ENCODE measurements at places on chromosomes 16 and 17.
A peak's percentile ranks its signal among the peaks of the same experiment; 100 is the strongest.

GRCh38 chr17:29160253-29160652, 19.9 kb downstream of the MYO18A start:
- DNase-seq, result no peak

DNA sequence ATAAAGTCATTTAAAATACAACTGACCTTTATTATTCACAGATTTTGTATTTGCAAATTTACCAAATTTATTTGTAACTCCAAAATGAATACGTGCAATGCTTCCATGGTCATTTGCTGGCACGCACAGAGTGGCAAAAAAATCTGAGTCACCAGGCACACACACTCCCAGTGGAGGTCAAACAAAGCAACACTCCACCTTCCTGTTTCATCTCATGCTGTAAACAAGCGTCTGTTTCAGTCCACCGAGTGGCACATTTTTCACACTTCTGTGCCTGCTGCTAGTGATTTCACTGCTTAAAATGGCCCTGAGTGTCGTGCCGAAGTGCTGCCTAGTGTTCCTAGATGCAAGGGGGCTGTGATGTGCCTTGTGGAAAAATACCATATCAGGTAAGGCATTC, 17.8 kb upstream of the ITGAE start:
- DNase-seq, result peak; percentile 47

DNA sequence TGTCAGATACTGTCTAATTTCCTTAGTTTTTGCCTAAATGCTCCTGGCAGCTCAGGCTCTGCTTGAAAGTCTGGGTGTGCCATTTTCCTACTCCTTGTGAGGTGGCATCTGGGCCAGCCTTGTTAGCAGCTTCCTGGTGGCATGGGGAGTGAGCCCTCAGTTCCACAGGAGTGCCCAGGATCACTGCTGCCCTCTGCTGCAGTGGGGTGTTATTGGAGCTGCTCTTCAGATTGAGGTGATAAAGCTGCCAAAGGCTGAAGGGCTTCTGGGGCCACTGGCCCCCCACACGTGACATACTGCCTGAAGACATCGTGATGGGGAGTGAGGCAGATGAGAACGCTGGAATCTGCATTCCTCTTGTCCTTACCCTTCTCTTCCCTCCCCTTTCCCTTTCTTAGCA, 27.4 kb downstream of the CEP95 start:
- DNase-seq, result peak; percentile 19

DNA sequence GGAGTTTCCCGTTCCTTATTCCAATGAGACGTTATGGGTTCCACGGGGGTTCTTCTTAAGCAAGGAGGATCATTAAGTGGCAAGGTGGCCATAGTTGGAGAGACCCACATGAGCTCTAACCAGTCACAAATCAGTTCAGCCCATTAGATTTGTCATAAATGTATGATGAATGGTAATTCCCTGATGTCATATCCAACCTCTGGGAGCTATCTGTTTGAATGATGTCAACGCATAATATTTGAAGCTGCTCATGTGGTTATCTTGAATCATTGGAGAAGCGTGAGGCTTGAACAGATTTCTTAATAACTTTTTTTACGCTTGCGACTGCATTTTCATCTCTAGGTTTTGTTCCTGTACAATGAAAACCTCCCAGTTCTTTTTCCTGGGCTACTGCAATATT, 270.4 kb upstream of the EEF2KMT start:
- no peak for DNase-seq

- no peak for DNase-seq
These were observed 1173.5 kb upstream of the GOT2 start for GRCh38 chr16:59907611-59908010.

- DNase-seq, result no peak
These were observed 73.0 kb downstream of the ABCC6 start for GRCh38 chr16:16150117-16150877.

DNA sequence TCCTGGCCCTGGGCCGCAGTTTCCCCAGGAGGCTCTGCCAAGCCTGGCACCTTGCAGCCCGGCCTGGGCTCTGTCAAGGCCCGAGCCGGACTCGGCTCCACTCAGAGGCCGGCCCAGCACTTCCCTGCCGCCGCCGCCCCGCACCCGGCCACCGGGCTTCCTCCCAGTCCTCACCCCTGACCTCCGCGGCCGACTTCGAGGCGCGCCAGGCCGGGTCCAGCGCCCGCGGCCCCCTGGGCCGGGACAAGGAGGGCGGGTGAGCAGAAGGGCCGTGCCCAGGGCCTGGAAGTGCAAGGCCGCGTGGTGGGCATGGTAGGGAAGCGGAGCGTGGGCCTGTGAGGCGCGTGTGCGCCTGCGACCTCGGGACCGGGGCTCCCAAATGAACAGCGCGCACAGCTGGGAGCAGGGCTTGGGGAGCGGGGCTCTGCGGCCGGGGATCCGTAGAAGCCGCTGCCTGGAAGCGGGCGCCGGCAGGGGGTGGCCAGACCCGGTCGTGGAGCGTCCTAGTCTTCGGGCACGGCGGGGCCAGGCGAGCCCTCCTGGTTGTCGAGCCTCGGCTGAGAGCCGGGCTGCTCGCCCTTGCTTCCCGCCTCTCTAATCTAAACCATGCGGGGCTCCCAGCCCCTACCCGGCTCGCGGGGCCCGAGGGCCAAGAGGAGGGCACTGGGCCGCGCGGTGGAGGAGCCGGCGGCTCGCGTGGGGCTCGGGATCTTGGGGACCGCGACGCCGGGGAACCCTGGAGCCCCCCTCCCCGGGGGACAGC, 503 bp upstream of the TBX4 start:
- DNase-seq, result no peak

GRCh38 chr16:87042551-87043230, 274.5 kb downstream of the C16orf95 start:
- DNase-seq, result peak; percentile 69

DNA sequence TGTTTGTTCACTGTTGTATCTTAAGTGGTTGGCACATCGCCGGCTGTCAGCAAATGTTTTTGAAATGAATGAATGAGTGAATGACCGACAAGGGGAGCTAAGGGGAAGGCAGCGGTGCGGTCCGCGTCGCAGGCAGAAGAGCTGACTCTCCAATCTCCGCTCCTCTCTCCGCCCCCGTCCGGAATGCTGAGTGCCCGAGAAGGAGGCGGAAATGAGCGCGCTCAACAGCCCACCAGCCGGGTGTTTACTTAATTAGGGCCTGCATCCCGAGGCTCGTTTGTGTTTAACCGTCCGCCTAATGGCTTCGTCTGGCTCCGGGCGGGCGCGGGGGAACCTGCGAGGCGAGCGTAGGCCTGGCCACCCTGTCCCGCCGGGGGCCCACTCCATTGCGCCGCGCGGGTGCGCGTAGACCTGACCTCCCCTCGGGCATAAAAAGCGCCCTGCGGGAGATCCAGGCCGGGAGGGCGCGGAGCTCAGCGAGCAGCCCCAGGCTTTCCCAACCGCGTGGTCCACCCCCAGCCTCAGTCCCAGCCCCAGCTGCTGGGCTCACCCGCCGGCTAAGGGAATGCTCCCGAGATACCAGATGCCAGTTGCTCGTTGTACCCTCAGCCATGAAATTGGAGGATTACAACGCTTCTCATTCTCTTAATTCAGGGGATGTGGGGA, 2.5 kb upstream of the CDH3 start:
- peak; percentile 63 for DNase-seq

DNA sequence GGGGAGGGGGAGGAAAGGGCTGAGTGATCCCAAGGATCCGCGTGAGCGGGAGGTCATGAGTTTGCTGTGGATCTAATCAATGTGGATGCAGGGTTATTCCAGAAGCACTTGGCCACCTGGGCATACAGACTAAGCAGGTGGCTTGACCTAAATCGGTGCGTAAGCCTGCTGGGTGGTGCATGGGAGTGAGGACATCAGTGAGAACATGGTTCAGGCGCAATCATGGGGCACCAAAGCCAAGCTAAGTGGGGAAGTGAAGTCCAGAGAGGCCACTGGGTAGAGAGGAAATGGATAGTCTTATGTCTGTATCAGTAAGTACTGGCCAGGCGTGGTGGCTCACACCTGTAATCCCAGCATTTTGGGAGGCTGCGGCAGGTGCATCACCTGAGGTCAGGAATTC, 18.9 kb upstream of the MFSD6L start:
- no peak for DNase-seq

- no peak for DNase-seq
These were observed 714 bp downstream of the CACNA1H start for GRCh38 chr16:1153480-1154160.

DNA sequence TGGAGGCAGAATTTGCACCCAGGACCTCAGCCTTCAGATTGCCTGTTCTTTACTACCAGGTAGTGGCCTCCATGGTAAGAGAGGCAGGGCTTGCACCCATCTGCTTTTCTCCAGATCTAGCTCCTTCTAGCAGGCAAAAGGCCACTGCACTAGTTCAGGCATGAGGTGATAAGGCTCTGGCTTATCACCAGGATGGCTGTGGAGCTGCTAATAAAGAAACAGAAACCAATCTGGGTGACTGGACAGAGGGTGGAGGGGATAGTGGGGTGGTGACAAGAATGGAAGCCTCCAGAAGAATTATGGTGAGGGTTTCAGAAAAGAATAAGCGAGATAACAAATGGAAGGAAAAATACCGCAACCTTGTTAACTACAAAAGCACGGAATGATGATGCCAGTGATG, 15.5 kb upstream of the SUPT4H1 start:
- DNase-seq, result no peak

DNA sequence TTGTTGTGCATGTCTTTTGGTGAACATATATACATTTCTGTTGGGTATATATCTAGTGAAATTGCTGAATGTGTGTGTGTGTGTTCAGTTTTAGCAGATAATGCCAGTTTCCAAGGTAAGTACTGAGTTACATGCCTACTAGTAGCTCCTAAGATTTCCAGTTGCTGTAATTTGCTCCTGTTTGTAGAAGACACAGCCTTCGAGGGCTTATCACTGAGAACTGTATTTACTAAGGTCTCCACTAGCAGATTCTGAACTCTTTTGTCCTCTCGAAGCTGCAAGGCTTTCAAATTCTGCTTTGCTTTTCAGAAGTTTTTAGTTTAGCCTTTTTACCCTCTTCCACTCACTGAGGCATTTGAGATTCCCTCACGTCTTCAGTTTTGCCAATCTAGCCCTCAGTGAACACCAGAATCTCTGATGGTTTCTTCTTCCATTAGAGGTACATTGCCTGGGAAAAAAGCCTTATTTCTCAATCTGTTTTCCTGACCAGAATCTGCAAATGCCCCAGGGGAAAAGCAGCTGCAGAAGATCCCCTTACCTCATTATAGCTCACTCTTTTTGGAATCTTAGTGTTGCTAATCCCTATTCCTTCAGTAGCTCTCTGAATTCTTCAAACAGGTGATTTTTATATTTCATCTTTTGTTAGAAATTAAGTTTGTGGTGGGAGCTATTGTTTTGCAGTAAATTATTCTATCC, 52.9 kb downstream of the NF1 start:
- no peak for DNase-seq

GRCh38 chr16:930076-930475, 40.7 kb downstream of the LMF1 start:
- no peak for DNase-seq

- no peak for DNase-seq
These were observed 20.8 kb downstream of the DCUN1D3 start for GRCh38 chr16:20879175-20880040.

GRCh38 chr16:69619514-69619913, 53.7 kb downstream of the NFAT5 start:
- DNase-seq, result no peak

- no peak for DNase-seq
These were observed 10.7 kb upstream of the BCO1 start for GRCh38 chr16:81227785-81228184.

DNA sequence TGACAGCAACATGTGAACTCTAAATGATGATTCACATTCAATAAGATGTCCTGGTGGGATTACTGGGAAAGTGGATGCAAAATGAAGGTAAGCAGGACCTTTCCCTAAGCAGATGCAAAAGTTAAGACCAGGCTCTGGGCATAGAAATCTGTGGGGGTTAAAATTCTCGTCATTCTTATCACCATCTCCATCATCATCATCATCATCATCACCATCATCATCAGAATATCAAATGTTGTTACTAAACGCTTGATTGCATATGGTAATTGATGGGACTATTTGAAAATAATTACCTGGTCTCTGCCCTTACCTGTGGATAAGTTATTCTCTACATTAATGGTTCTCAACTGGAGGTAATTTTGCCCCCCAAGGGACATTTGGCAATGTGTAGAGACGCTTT, 41.9 kb upstream of the TMEM132E start:
- no peak for DNase-seq

GRCh38 chr17:79982986-79983385, 52.7 kb downstream of the TBC1D16 start:
- DNase-seq, result no peak

DNA sequence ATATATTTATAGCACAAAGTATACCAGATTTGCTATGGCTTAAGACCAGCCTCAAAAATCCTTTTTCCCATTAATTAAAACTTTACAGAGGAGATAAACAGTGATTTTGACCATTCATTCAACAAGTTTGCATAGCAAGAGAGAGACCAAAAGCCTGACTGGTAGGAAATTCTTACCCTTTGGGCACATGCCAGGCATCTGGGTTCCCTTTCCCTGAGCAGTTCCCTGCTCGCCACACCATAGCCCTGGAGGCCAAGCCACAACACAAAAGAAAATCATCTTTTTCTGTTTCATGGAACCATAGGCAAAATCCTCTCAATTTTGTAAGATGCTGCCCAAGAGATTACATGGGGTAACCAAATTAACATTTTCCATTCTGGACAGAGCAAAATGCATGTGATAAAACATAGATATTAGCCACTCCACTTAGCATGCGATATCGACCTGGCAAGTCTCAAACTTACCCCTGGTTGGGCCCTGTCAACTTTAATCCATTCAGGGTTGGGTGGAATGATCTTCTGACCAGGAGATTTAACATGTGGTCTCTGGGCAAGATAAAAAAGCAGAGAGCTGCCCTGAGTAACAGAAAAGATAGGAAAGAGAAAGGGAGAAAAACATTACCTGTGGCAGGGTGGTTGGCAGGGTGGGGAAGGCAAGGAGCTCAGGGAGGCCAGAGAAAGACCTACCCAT, 57.6 kb upstream of the B4GALNT2 start:
- DNase-seq, result no peak

GRCh38 chr17:32626379-32626791, 139.6 kb downstream of the CDK5R1 start:
- no peak for DNase-seq

DNA sequence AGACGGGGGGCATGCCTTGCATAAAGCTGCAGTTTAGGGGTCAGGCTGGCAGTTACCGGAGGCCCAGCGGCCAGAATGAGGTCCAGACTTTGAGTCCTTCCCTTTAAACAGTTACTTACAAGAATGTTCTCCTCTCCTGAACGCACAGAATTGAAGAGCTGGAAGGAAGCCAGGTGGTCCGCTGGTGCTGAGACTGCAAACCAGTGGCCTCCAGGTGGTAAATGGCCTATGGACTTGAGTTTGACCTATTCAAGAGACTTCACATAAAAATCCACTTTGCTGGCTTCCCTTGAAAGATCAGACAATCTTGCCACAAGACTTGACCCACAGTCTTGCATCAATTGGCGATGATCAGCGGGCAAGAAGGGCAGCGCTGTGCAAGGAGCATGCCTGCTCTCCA, 14.7 kb upstream of the SEZ6 start:
- no peak for DNase-seq

- DNase-seq, result no peak
These were observed 33.7 kb upstream of the GSG1L start for GRCh38 chr16:28096983-28097899.

- no peak for DNase-seq
These were observed 197.4 kb upstream of the CACNG5 start for GRCh38 chr17:66637491-66637890.

Data from suppressor macrophage (primary cell).